Heart left ventricle (tissue), 16 donors: ENCODE measurements at places on chromosomes 3 and 15.
A peak's percentile ranks its signal among the peaks of the same experiment; 100 is the strongest.

- H3K27me3 ChIP-seq, result no peaks in the 10 kb centered on the region
- H3K4me3 ChIP-seq, result no peak overlapping the region
- H3K4me1 ChIP-seq, result no peaks in the 10 kb centered on the region
- H3K36me3 ChIP-seq, result no peaks in the 10 kb centered on the region
- no peak overlapping the region for H3K27ac ChIP-seq
Observed at GRCh38 chr3:194798486-194798885, 112.8 kb downstream of the FAM43A start.

DNA sequence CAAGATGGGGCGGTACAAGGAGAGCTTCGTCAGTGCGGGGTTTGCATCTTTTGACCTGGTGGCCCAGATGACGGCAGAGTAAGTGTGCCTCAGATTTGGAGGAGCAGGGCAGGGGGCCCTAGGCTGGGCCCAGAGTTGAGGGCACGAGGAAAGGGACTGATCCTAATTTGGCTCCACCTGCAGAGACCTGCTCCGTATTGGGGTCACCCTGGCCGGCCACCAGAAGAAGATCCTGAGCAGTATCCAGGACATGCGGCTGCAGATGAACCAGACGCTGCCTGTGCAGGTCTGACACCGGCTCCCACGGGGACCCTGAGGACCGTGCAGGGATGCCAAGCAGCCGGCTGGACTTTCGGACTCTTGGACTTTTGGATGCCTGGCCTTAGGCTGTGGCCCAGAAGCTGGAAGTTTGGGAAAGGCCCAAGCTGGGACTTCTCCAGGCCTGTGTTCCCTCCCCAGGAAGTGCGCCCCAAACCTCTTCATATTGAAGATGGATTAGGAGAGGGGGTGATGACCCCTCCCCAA, 19.8 kb downstream of the EPHB3 start:
- H3K36me3 ChIP-seq, result peaks cover 14% of the 10 kb centered on the region
- no peak for DNase-seq
- no peaks in the 10 kb centered on the region for H3K4me1 ChIP-seq
- no peak overlapping the region for H3K27ac ChIP-seq

- no peak overlapping the region for H3K27ac ChIP-seq
- H3K27me3 ChIP-seq, result no peaks in the 10 kb centered on the region
- H3K4me3 ChIP-seq, result no peak overlapping the region
- DNase-seq, result no peak
- H3K36me3 ChIP-seq, result no peaks in the 10 kb centered on the region
Observed at GRCh38 chr15:23877502-23878412, 190.7 kb upstream of the NDN start.

DNA sequence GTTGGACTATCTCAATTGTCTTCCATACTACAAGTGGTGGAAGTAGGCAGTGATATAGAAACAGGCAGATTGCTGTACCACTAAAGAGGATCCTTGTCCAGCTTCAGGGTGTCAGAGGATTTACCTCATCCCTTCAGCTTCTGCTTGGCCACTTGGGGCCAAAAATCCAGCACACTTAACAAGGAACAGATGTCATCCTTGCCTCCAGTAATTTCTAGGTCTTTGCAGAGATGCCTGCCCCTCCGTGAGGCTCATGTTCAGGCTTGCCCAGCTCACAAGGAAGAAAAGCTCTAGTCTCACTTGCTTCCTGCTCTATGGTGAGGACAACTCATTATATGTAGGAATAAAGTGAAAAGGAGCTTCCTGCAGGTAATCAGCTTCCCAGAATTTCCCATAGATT, 510.3 kb downstream of the EPHA3 start:
- H3K4me1 ChIP-seq, result no peaks in the 10 kb centered on the region
- H3K4me3 ChIP-seq, result no peak overlapping the region
- H3K27ac ChIP-seq, result no peak overlapping the region
- H3K27me3 ChIP-seq, result no peaks in the 10 kb centered on the region

DNA sequence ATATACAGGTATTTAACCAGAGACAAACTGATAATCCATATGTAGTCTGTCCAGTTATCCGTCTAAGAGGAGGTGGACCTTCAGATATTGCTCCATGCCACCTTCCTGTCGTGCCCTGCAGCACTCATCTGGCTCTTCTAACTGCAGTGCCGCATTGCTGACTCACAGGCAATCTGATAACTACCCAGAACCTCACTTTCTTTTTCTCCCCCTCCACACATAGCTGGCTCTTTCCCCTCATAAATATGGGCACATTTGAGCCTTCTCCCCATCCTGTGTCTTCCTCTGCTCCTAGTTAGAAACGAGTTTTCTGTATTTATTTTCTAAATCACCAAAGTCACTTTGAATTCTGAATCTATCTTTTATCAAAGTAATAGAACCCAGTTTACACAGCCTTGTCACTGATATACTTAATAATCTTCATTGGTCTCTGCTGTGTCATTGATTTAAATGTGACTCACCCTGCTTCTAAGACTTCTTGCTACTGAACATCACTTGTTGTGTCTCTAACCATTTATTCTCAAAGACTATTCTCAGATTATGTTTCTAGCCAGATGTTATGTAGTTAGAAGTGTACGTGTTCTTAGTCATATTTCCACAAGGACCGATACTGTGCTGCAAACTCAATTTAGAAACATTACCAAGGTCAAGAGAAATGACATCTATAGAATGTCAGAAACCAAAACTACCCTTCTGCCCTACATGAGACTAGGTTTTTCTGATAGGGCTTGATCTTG, 17.4 kb upstream of the KCNMB2 start:
- no peak overlapping the region for H3K4me3 ChIP-seq
- H3K36me3 ChIP-seq, result no peaks in the 10 kb centered on the region
- no peaks in the 10 kb centered on the region for H3K27me3 ChIP-seq
- no peaks in the 10 kb centered on the region for H3K4me1 ChIP-seq
- DNase-seq, result no peak

DNA sequence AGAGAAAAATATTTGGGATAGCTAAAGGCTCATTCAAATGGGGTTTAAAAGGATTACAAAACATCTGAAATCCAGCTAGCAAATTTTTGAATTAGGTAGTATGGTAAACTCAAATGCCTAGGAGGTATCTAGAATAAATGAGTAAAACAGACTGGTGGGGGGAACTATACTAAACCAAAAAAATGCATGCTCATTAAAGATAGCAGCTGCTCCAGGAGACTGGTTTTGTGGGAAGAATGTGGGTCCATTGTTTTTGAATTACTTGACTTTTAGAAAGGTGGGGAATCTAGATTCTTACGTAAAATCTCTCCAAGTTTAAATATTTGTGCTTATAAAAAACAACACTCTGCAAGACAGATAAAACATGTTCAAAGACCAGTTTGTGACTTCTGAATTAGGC, 73.8 kb downstream of the LEKR1 start:
- H3K27ac ChIP-seq, result no peak overlapping the region
- no peak for DNase-seq
- no peaks in the 10 kb centered on the region for H3K36me3 ChIP-seq
- no peak overlapping the region for H3K4me3 ChIP-seq
- no peaks in the 10 kb centered on the region for H3K27me3 ChIP-seq

DNA sequence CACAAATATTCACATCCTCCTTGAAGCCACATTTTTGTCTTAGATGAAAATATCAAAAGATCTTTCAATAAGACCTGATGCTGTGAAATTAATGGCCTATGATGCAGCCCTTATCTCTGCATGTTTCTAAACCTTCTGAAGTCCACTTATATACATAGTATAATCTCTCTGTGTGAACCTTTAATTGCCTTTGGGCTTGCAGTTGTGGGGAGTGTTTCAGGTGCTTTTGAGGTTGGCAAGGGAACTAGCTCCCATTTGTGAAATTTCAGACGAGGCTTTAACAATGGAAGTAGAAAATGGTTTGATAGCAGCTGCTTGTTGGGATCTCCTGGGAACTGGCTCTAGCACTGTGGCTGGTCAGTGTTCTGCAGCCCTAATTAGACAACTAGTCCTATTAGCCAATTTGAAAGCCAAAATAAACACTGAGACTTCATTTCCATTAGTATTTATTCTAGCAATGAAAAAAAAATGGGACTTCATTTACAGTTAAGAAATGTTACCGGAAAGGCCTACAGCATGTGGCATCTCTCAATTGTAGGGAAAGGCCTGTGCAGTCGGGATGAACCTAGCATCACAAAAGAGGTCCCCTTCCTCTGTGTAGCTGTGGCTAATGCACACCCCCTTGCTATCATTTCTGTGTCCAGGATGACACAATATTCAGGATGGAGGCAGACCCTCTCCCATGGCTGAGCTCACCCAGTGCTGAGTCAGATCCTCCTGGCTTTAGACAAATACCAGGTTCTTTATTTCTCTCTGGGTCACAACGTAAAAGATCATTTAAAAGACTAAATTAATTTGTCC, 140.7 kb upstream of the TRIM42 start:
- H3K27me3 ChIP-seq, result no peaks in the 10 kb centered on the region
- H3K27ac ChIP-seq, result no peak overlapping the region
- no peaks in the 10 kb centered on the region for H3K36me3 ChIP-seq
- no peaks in the 10 kb centered on the region for H3K4me1 ChIP-seq
- no peak for DNase-seq

DNA sequence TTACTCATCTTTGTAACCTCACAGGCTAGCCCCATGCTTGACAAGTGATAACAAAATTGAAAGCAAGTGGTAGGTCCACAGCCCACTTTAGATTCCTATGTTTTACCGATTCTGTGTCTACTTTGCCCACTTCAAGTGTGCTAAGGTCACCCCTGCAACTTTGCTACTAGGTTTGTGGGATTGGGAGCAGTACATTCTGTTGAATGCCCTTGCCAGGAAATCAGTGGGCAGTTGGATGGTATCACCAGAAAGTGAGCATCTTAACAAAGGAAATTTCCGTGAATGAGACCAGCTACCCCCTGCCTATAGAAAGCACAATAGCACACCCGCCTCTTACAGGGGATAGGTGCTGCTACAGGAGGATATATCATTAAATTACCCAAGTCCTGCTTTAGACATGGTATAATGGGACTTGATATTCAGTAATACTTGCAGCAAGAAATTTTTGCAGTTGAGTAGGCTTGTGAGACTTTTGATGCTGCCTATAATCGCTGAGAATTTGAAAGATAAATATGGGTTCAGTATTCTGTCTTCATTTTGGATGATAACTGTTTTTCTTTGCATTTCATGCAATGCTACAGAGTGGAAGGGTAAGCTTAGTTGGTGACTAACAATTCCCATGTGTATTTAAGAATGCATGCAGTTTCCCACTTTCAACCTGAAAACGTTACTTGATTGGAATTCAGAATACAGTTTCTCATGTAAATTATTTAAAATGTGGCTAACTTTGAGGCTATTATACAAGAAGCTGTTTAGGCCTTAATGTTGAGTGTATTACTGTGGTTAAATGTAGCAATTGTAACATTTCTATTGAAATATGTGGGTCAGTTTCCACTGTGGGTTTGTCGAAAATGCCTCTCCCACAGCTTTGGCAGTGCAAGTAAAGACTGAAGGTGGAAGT, 9.5 kb downstream of the EBLN2 start:
- no peak overlapping the region for H3K27ac ChIP-seq
- H3K36me3 ChIP-seq, result peaks cover 14% of the 10 kb centered on the region
- DNase-seq, result no peak

GRCh38 chr15:74011610-74012009, 17.1 kb downstream of the PML start:
- DNase-seq, result no peak
- H3K36me3 ChIP-seq, result peaks cover 15% of the 10 kb centered on the region
- no peaks in the 10 kb centered on the region for H3K27me3 ChIP-seq
- peak overlapping the region; percentile 60 for H3K27ac ChIP-seq
- peaks cover 42% of the 10 kb centered on the region for H3K4me1 ChIP-seq

DNA sequence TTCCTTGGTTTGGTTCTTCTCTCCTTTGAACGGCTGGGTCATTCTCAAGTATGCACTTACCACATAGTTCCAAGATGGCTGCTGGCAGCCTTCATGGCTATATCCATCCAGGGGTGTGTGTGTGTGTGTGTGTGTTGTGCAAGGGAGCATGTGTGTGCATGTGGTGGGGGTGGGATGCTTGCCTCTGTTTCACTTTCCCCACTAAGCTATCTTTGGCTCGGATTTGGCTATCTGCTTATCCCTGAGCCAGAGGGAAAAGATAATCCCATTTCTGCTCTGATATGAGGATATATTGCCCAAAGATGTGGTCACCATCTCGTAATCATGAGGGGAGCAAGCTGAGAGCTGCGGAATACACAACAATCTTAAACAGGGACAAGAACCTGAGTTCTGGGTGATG, 26.2 kb downstream of the ANAPC13 start:
- H3K4me1 ChIP-seq, result peaks cover 13% of the 10 kb centered on the region
- H3K4me3 ChIP-seq, result no peak overlapping the region
- no peak for DNase-seq
- H3K27ac ChIP-seq, result no peak overlapping the region
- H3K36me3 ChIP-seq, result no peaks in the 10 kb centered on the region

DNA sequence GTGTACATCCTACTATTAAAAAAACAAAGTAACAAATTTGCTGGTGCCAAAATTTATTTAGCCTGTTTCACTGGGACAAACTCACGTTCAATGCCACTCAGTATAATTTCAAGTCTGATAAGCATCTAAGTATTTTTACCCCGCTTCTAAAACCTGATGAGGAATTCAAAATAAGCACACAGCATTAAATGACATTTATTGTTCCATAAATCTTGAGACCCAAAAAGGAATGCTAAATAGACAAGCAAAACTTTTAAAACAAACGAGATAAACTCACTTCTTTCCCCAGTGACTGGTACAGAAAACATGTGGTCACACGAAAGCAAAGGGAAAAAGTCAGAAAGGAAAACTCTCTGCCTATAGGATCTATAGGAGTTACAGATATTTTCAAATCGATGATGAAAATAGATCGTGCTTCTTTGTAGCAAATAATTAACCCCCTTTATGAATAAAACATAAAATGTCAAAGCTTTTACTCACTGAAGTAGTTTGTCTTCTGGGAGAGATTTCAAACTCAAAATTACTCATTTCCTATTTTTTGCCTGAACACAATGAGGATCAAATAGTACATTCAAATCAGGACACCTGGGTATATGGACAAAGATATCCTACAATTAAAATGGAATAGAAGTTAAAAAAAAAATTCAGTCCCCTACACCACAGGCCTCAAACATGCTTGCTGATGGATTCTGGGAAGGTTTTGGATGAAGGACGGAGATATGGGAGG, 51.7 kb downstream of the UBP1 start:
- H3K4me3 ChIP-seq, result no peak overlapping the region
- peaks cover 82% of the 10 kb centered on the region for H3K36me3 ChIP-seq
- no peak for DNase-seq
- H3K27ac ChIP-seq, result no peak overlapping the region
- H3K4me1 ChIP-seq, result no peaks in the 10 kb centered on the region

DNA sequence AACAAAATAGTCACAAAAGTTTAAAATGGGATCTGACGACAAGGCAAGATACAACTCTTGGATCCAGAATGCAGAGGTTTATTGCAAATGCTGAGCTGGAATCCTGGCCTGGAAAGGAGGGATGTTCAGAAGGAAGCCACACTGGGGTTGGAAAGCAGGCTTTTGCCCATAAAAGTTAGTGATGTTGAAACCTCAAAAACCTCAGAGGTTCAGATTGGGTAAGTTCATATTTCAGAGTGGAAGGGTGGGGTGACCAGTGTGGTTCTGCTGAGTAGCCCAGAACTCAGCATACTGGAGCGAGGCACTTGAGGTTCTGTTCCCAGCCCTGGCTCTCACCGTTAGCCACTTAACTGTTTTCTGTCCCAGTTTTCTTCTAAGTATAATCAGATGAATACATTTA, 114.0 kb upstream of the OSTN start:
- H3K36me3 ChIP-seq, result no peaks in the 10 kb centered on the region
- H3K27ac ChIP-seq, result no peak overlapping the region
- no peak overlapping the region for H3K4me3 ChIP-seq
- no peak for DNase-seq

- H3K27me3 ChIP-seq, result no peaks in the 10 kb centered on the region
- no peak overlapping the region for H3K4me3 ChIP-seq
Observed at GRCh38 chr15:47846876-47847275, 129.6 kb downstream of the SEMA6D start.
